ENCODE measurements at places on chromosomes 3 and 15. TPM values are rescaled to one million over a fixed set of nuclear protein-coding genes. Genes with fewer than 3 reads are reported as not detected.

DNA sequence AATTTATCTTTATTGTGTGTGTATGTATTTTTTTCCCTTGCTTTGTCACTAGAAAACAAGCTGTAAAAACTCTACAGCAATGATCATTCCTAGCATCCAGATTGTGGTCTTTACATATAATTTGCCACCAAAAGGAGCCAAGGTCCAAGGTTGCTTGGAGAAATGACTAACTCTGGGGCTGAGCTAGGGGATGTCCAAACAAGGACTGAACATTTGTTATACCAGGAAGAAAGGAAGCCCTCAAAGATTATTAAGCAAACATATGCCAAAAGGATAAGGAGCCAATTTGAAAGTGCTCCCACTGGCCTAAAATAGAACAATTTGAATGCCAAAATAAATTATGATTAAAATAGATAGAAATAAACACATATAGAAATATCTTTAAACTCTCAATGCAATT, 293.3 kb downstream of the ZIC1 start:
- ATAC-seq = no peak

- no peak for ATAC-seq
Observed at GRCh38 chr3:196225086-196225485, 8.8 kb downstream of the SLC51A start.

DNA sequence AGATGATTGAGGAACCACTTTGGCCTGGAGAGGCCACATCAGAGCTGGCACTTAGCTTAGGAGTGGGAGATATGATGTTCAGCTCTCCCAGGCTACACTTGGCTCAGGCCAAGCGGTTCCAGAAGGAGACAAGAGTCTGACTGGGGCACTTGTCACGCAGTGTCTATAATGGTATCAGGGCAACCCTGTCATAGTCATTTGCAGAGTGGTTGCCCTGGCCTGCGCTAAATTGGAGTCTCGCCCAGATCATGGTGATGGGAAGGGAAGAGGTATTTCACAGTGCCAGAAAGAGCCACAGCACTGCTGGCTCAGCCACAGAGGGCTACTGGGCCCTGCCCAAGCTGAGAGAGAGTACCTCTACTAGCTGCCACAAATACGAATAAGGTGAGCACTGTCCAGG, 186.9 kb upstream of the CRBN start:
- ATAC-seq = no peak

GRCh38 chr15:27723821-27724220, 375.3 kb downstream of the OCA2 start:
- no peak for ATAC-seq

- no peak for ATAC-seq
Observed at GRCh38 chr3:148101061-148101460, 596.6 kb upstream of the AGTR1 start.

- no peak for ATAC-seq
Observed at GRCh38 chr3:64195789-64196188, 29.5 kb downstream of the PRICKLE2 start.

- no peak for ATAC-seq
Observed at GRCh38 chr3:76300746-76301145, 515.4 kb upstream of the ZNF717 start.

GRCh38 chr3:178155521-178155920, 380.7 kb upstream of the KCNMB2 start:
- peak; percentile 31 for ATAC-seq

- no peak for ATAC-seq
Observed at GRCh38 chr3:71103430-71103921, 480.1 kb downstream of the FOXP1 start.

The CLDN18 gene
- not detected for total RNA-seq
